ENCODE measurements at places on chromosomes 6 and 20.
A peak's percentile ranks its signal among the peaks of the same experiment; 100 is the strongest.

DNA sequence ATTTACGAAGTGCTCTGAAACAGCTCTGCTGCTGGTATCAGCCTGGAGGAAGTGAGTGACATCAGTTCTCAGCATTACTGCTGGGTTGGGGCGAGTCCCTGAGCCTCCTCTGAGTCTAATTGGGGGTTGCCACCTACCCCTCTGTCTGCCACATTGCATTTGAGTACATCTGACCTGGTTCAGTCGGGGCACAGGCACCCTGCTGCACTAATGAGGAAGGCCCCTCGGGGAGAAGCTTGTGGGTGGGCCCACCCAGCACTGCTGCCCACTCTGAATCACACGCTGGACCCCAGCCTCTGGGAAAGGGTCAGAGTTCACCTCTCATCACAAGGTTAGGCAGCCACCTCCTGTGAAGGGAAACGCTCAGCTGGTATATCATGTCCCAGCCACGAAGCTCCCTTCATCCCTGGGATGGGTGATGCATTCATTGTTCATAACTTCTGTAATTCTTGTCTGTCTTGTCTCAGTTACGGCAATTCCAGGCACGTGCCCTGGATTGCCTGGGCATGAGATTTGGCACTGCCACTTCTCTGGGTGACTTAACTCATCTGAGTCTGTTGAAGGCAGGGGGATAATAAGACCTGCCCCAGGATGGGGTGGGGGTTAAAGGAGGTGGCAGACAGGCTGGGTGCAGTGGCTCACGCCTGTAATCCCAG is 13.3 kb downstream of the DNMT3B start:
- no peak for DNase-seq

DNA sequence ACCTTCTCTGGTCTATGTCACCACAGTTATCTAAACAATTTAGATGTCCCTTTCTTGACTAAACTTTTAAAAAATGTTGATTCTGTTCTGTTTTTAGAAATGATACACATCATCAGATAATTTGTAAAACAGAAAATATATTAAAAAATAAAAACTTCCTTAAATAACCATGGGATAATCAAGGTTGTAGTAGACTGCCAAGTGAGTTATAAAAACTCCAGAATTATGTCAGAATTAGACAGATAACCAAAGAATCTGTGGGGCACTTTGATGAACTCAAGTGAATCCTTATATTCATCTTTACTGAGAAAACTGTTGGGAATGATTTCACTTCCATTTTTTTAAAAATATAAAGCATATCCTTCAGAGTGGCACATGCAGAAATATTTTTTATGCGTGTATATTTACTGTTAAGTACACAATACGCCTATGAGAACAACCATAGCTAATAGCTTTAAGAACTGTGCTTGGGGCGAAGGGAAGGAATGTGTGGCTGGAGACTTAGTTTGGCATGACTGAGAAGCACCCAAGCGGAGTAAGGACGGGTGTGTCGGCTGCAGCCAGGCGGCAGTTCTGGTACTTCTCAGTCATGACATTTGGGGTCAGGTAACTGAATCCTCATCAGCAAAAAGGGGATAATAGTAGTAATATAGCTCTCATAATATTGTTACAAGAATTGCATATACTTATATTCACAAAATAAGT is 604.7 kb upstream of the CITED2 start:
- DNase-seq, result no peak

GRCh38 chr6:19925533-19925932 is 88.4 kb downstream of the ID4 start:
- no peak for DNase-seq

- no peak for DNase-seq
Observed at GRCh38 chr6:88670369-88670768, 293.0 kb downstream of the RNGTT start.

GRCh38 chr20:24895898-24896658 is 53.0 kb upstream of the CST7 start:
- no peak for DNase-seq

GRCh38 chr6:53608396-53608795 is 57.2 kb downstream of the KLHL31 start:
- DNase-seq, result no peak

DNA sequence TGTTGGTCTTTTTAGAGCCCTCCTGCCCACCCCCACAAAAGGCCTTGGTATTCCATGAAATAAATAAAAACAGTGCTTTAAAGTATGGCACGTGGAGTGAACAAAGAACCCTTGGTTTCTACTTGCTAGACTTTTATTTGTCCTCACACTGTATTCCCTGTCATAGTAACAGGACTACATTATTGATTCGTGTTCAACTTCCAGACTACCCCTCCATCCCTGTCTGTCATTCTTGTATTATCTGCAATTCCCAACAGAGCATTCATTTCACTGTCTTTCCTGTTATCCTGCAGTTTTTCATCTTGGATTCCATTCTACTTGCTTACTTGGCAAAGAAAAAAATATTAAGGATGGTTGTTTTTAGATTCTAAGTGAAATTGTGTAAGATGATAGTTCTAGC is 307.4 kb upstream of the CNR1 start:
- no peak for DNase-seq

DNA sequence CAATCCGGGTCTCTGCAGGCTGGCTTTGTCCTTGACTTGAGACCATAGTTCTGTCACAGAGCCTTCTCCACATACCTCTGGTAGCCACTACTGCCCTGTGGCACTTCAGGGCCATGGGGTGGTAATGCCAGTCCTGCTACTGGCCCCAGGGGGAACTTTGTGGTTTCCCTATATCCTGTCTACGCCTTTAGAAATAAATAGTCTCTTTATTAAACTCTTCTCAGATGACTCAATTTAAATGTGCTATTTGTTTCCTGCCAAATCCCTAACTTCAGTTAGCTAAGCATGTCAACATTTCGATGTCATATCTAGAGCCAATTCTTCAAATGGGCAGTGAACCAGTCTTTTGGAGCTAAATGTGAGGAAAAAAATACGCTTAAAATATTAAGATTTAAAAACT is 60.1 kb downstream of the SEL1L2 start:
- DNase-seq, result no peak

- DNase-seq, result no peak
Observed at GRCh38 chr6:169534039-169534421, 167.8 kb downstream of the WDR27 start.

GRCh38 chr6:56954403-56955170 is at the start of gene BEND6:
Gene BEND6 (plus strand): TSS chr6:56955107. CDS start chr6:56981811, 26,704 bp downstream.
- DNase-seq, result peak; percentile 10

DNA sequence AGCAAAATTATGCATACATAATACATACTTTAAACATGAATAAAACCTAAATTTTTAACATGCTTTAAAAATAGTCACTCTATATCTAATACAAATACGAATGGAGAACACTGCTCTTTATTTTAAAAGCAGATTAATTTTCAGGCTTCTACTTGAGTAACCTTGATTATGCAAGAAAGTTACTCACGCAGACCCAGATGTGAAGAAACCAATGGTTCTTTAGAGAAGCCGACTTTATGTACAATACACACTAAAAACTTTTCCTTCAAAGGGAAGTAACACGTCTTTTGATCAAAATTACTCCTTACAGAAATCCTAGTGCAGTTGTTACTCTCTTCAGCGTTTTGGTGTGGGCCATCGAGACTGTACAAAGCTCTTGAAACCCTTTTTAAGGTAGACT is 136.9 kb upstream of the SLC22A16 start:
- DNase-seq, result no peak

DNA sequence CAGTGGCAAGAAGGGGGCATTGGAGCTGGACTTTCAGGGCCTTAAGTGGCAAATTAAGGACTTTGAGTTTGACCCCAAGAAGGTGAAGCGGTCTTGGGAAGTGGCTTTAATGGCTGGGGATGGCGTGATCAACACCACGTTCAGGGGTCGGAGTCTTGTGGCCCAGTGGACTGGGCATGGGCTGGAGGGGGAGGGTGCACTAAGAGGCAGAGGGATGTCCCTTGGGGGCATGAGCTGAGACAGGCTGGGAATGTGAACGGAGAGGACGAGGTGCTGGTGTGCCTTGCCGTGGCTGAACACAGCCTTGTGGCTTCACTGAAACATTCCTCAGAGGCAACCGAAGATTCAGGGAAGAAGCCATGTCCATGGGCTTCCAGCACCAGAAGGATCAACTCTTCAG is 227.0 kb downstream of the SYNDIG1 start:
- DNase-seq, result no peak

GRCh38 chr20:38152621-38153221 is 12.3 kb downstream of the TGM2 start:
- no peak for DNase-seq

DNA sequence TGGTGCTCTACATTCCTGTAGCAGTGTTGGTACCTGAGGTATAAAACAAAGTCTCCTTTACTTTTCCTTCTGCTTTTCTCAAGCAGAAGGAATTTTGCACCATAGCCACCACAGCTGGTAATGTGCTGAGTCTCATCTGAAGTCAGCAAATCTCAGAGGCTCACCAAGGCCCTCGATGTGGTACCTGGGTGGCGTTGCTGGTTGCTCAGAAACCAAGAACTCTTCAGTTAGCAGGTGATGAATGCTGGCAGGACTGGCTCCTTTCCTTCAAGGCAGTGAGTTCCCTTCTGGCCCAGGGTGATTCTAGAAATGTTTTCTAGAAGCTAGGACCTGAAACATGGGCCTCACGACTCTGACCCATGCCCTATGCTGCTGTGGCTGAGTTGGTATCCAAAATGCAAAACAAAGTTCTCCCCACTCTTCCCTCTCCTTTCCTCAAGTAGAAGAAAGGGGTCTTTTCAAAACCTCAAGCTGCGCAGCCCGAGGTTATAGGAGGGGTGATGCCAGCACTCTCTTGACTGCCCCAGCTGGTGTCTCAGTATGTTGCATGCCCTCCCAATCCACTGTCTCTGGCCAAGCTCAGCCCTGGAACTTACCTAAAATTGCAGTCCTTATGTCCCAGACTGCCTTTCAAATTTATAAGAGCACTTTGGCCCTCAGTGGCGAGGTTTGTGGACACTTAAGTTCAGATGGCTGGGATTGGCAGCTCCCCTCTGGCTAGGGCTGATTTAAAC is 592.3 kb downstream of the FRK start:
- DNase-seq, result no peak

GRCh38 chr6:137332637-137333280 is 113.6 kb upstream of the IFNGR1 start:
- no peak for DNase-seq

DNA sequence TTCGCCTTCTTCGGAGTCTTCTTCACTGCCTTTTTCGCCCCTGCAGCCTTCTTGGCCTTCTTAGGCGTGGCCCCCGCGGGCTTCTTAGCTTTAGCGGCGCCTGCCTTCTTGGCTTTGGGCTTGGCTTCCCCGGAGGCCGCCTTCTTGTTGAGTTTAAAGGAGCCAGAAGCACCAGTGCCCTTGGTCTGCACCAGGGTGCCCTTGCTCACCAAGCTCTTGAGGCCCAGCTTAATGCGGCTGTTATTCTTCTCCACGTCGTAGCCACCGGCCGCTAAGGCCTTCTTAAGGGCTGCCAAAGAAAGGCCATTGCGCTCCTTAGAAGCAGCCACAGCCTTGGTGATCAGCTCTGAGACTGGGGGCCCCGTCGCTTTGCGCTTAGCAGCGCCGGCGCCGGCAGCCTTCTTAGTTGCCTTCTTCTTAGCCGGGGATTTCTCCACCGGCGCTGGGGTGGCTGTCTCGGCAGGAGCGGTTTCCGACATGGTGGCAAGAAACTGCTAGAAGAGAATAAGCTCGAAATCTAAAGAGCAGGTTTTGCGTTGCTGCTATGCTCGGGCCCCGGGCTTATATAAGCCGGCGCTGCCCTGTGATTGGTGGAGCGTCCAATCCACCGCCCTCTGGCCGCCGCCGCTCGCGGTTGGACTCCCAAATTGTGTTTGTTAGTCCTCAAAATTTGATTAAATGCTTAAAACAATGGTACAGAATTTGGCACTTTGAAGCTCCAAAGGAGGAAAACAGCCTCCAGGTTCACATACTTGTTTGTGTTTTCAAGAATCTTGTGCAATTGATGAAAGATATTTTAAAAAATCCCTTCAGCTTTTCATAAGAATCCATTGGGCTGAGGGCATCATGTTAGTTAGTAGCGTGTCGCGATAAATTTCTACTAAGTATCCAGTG is 44.9 kb downstream of the OR2B2 start:
- peak; percentile 76 for DNase-seq

GRCh38 chr6:157841211-157841840 is 18.3 kb downstream of the SNX9 start:
- no peak for DNase-seq

GRCh38 chr20:54148947-54149764 is 24.6 kb downstream of the CYP24A1 start:
- no peak for DNase-seq

DNA sequence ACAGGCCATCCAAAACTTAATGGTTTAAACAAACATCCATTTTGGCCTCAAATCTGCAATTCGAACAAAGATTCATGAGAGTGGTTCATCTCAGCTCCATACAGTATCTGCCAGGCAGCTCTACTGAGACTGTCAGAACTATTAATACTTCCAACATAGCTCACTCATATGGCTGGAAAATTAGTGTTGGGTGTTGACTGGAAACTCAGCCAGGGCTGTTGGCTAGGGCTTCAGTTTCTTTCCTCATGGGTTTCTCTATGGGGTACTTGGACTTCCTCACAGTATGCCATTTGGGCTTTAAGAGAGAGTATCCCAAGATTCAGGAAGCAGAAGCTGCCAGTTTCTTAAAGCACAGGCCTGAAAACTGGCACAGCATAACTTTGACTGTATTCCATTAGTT is 240.3 kb downstream of the TPBG start:
- DNase-seq, result no peak

DNA sequence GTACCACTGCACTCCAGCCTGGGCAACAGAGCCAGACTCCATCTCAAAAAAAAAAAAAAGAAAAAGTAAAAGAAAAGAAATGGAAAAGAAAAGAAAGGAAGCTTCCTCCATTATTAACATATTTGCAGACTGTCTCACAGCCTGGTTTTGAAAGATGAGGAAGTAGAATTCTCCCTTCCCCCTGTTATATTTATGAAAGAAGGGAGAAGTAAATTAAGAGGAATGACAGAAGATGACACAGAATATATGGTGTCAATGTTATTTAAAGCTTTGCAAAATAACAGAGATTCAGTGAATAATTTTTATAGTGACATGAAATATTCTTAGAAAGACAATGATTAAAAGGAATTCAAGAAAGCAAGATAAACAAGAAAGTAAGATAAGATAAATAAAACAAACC is 83.7 kb upstream of the PRSS16 start:
- DNase-seq, result no peak

GRCh38 chr20:35497780-35498189 is 31.7 kb downstream of the C20orf173 start:
- DNase-seq, result no peak

DNA sequence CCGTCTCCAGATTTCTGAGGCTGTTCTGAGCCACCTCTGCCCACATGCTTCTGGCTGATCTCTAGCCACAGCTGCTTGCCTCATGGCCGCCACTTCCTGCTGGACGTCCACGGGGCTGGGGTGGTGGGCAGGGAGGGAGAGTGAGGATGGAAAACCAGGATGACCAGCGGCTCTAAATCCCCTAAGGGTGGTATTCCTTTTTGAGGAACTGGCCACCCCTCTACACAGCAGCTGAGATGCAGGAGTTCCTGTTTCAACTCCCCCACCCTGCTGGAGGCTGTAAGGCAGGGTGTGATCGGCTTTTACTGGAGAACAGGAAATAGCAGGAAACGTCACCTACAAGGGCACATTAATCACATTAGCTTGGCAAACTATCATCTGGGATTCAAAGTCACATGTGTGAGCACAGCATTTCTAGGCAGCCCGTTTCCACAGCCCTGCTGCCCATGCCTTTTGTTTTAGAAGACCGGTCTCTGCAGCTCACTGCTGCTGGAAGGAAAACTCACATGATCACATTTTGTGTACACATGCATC is 181.6 kb upstream of the ECI2 start:
- no peak for DNase-seq
